Inflammatory macrophage (primary cell): ENCODE measurements at places on chromosomes 7 and 10.

DNA sequence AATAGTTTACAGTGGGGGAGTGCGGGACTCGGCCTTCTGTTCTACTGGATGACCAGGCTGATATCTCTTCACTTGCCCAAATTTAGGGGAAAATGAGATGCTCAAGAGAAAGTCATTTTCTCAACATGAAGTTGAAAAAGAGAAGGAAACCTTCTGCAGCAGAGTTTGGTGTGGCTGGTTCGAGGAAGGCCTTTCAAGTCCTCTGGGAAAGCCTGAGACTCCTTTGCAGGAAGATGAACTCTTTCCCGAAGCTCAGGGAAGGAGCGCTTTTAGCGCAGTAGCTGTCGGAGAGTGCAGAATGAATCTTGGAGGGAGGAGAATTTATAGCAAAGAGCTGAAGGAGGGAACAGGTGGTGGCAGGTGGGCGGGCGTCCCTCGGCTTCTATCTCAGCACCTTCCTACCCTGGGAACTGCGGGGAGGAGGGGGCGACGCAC is at the start of gene ATOH7:
TSS of gene ATOH7 (minus strand) at position 297 of the 435 bp plus-strand sequence. CDS start 436 bp downstream, outside the sequence.
- no peak for DNase-seq

- no peak for DNase-seq
These were observed 8.3 kb downstream of the MDH2 start for GRCh38 chr7:76056241-76056640.

DNA sequence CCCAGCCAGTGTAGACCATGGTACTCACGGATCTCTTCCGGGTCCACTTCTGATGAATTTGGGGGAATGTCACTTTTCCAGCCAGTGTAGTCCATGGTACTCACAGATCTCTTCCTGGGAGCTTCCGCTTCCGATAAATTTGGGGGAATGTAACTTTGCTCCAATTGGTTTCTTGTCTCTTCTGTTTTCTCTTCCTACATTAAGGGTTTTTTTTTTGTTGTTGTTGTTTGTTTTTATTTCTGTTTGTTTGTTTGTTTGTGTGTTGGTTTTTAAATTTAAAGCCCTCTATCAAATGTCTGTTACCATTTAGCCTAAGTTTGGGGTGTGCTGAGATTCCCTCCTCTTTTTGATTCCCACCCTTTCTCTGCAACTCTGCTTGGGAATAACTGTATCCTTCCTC is 475.8 kb upstream of the FZD8 start:
- no peak for DNase-seq

- no peak for DNase-seq
These were observed 333.1 kb downstream of the TNS3 start for GRCh38 chr7:47248797-47249196.

DNA sequence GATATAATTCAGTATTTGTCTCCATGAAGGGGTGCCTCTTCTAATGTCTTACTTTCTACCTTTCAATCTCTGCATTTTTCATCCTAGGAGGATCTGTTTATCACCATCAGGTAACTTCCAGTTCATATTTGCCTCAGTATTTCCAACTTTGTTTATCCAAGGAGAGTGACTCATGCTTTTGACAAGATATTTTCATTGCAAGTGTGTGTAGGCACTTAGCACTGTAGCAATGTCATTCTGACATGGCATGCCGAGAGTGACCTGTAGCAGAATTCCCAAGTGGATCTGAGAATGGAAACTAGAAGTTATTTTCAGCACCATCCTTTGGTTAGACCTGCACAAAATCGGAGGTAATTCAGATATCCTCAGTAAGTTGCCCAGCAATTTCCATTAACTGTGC is 129.9 kb downstream of the INHBA start:
- DNase-seq: no peak

DNA sequence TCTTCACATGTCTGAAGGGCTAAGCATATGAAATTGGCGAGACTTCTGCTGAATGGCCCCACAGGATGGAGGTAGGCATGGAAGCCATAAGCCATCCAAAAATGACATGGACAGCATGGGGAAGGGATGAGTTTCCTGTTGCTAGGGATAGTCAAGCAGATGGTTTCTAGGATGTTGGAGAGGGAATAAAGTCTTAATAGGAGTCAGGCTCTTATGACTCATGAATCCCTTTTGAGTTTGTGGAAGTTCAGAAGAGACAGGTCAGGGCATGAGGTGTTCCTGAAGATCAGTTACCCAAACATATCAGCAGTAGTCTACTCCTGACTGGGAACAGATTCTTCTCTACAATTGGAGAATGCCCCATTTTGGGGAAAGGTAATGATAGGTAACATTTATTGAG is 243.9 kb downstream of the REEP3 start:
- no peak for DNase-seq

- no peak for DNase-seq
These were observed 9.2 kb downstream of the MICU1 start for GRCh38 chr10:72616716-72617115.

DNA sequence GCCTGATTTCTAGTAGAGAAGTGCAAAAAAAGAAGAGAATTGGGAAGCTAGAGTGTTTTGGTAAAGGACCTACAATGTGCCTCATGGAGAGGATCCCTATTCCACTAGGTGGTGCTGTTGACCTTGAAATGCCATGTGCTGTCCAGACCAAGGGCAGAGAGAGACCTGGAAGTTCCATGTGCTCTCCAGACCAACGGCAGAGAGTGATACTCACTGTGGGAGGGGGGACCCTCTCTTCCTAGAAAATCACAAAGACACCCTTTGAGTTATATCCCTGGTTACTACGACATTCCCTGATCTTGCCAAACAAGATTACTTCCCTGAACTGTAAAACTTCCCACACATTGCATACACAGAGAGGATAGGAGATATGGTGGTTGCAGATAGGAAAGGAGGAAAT is 212.7 kb upstream of the ZNF804B start:
- peak; percentile 51 for DNase-seq
